Ureter (tissue), 1 donor: ENCODE measurements at places on chromosomes 2 and 18. TPM values are rescaled to one million over a fixed set of nuclear protein-coding genes. Genes with fewer than 3 reads are reported as not detected.

TEX44 gene
- total RNA-seq: not detected

DNA sequence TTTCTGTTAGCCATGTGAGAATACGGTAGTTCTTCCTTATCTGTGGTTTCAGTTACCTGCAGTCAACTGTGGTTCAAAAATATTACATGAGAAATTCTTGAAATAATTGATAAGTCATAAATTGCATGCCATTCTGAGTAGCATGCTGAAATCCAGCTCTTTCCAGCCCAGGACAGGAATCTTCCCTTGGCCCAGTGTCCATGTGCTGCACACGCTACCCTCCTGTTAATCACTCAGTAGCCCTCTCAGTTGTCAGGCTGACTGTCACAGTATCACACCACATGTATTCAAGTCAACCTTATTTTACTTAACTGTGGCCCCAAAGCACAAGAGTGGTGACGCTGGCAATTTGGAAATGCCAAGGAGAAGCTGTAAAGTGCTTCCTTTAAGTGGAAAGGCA is 141.1 kb downstream of the TANC1 start:
- no peak for DNase-seq

GRCh38 chr2:161418715-161419637 is 2.9 kb downstream of the TBR1 start:
- DNase-seq: no peak

DNA sequence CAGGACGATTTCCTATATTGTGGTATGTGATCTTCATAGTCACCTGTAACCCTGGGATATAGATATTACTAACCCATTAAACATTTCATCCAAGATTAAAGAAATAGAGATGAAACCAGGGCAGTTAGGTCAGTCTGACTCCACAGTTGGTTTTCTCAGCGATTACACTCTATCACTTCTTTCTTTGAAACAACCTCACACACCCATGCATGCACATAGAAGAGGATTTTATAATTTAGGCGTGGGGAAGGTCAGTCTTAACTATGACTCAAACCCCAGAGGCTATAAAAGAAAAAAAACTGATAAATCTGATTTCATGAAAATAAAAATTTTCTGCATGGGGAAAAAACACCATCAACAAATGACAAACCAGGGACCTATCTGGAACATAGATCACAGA is 54.2 kb downstream of the BCL2 start:
- DNase-seq: no peak

ALMS1 gene
- total RNA-seq: 36.3 TPM

- no peak for DNase-seq
Measured at GRCh38 chr2:14621114-14621513, 11.4 kb upstream of the LRATD1 start.

DNA sequence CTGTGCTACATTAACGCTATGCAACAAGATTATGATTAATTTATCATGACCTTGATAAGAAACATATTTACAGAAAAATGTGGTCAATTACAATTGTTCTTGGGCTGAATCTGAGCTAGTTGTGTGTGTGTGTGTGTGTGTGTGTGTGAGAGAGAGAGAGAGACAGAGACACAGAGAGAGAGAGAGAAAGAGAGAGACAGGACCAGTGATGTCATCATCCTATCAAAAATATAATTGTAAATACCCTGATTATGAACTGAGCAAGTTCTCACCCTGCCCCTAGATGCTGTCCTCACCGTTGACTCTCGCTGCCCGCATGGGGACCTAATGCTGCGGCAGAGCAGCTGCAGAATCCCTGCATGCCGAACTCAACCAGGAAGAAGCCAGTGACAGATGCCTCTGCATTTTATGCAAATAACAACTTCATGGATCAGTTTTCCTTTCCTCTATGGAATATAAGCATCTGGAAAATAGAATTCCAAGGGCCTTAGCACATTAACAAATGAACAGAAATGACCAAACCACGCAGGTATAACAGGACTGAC is 512.5 kb downstream of the PLCL1 start:
- DNase-seq: no peak
